ENCODE measurements at places on chromosomes 1 and 21. TPM values are rescaled to one million over a fixed set of nuclear protein-coding genes. Genes with fewer than 3 reads are reported as not detected.

DNA sequence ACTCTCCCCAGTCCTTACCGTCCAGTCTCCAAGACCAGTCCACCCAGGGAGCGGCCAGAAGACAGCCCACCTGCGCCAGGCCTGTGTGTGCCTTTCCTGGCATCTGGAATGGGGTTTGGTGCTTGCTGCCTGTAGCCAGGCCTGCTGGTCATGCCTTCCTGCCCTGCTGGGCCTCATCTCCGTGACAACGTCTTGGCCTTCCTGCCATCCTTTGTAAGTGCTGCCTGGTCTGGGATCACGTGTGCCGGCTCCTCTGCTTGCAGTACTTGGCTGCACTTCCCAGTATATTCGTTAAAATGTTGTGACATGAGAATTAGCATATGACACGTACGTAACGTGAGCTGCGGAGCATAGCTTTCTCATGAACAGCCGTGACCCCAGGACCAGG is 145.3 kb upstream of the COL6A1 start:
- peak; percentile 56 for DNase-seq

GRCh38 chr1:240517891-240518290 is 94.1 kb downstream of the GREM2 start:
- DNase-seq, result no peak

DNA sequence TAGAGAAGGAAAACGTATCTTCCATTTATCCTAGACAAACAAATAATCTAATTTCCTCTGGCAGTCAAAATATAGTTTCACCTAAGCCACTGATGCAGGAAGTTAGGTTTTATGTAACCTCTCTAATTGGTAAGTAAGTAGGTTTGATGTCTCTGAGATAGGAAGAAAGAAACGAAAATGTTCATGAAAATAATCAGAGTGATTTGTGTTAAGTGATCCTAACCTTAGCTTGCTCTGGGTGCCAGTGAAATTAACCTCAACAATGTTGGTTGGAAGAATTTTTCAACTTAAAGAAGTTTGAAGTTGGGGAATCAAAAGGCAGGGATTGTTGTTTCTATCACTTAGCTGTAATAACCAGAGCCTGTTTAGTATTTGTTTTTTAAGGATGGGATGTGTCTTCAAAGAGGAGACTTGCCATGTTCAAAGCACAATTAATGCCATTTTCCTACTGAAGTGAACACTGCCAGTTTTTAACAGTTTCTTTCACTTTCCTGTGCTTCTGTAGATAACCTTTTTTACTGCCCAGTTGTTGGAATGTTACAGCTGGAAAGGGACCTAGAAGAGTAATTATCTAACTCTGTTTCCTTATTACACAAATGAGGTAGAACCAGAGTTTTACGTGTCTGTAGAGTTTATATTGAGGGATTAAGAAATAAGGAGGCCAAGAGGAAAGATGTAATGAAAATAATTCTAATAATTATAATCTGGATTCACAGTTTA is 18.4 kb downstream of the HIPK1 start:
- DNase-seq, result peak; percentile 61

DNA sequence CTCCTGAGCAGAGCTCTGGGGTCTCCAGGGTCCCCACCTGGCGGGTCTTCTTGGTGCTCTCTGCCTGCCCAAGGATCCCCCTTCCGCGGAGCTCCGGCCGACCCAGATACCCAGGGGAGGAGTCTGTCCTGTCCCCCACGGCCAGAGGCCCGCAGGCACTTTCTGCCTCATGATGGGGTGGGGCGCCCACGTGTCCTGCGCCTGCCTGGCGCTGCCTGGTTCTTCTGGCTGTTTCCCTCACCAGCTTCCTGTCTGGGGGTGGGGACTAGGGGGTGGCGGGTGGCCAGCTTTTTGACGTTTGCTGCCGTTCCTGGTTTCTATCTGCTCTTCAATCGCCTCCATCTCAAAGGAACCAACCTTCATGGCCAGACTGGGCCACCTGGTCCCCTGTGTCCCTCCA is 313.3 kb upstream of the VAMP3 start:
- DNase-seq, result no peak

GRCh38 chr21:21247424-21247823 is 249.2 kb downstream of the NCAM2 start:
- peak; percentile 5 for DNase-seq

DNA sequence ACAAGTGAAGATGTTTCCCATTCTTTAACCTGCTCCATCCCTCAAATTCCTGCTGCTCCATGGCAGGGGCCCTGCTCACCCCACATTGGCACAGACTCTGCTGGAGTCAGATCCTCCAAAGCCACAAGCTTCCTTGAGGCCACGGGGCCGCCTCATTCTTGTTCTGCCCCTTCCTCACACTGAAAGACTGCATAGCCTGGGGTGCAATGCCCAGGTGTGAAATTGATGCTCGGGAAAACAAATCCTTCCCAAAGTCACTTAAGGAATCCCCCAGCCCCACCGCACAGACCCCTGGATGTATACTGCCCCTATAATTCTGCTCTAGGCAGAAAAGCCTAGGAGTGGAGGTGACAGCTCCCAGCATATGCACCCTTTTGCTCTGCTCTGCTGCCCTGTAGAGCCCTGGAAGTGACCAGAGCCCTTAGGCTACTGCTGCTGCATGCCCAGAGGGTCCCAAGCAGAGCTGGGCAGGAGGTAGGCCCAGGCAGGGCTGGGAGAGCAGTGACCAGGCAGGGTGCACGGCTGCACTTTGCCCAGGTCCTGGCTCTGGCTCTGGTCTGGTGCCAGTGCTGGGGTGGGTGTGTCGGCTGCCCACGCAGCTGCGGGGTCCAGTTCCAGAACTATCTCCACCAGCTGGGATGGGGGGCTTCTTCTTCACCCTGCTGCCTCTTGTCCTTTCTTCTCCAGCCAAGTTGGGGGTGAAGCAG is 1.6 kb downstream of the HES2 start:
- DNase-seq, result no peak

DNA sequence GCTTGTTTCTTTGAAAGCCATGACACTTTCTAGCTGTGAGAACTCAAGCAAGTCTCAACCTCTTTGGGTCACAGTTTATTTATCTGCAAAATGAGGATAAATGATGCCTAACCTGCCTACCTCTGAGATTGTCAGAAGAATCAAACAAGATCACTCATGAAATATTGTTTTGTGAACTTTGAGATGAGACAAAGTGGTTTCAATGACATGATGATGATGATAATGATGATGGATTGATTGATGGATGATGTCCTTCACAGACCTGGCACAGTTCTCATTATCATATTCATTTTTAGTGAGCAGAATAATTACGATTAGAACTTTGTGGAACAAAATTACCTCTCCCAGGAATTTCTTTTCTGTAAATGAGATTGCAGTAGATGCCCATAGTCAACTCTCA is 129.2 kb downstream of the HHIPL2 start:
- no peak for DNase-seq

DNA sequence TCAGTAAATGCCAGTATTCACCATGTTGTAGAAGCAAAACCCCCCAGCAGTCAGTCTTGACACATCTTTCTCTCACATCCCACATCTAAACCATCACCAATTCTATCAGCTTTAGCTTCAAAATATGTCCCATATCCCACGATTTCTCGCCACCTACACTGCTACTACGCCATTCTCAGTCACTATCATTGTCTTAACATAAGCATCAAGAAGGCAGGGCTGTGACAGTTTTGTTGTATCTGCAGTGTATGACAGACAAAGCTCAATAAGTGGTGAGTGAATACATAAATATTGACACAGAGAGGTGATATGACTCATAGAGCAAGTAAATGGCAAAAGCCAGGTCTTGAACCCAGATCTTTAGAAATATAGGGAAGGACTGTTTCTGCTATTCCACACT is 59.9 kb downstream of the JAK1 start:
- no peak for DNase-seq

GRCh38 chr1:10737651-10738050 is 58.8 kb downstream of the CASZ1 start:
- no peak for DNase-seq

DNA sequence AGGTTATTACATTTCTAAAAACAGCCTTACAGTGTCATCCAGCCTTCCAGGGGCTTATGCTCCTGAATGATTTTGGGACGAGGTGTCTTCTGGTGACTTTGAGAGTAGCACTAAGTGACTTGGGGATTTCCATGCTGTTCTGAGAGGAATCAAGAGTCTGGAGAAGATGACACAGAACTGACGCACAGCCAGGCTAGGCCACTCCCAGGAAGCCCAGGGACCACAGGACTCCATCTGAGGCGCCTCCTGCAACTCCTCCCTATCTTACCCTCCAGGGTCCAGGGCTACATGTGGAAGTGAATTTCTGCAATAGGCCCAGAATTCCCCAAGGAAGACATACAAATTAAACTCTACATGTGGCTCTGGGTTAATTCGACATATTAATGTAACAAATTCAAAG is 92.5 kb downstream of the SLC25A24 start:
- peak; percentile 43 for DNase-seq

GRCh38 chr21:43938751-43939442 is 73.2 kb upstream of the TRAPPC10 start:
- peak; percentile 83 for DNase-seq

DNA sequence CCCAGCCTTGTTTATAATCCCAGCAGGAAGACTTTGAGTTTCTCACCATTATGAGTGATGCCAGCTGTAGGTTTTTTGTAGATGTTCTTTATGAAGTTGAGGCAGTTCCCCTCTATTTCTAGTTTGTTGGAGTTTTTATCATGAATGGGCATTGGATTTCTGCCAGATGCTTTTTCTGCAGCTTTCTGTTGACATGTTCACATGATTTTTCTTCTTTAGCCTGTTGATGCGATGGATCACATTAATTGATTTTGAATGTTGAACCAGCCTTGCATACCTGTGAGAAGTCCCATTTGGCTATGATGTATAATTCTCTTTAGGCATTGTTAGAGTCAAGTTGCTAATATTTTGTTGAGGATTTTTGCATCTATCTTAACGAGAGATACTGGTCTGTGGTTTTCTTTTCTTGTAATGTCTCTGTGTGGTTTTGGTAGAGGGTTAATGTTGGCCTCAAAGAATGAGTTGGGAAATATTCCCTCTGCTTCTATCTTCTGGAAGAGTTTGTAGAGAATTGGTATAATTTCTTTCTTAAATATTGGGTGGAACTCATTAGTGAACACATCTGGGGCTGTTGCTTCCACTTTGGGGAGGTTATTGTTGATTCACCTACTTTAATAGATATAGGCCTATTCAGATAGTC is 33.2 kb downstream of the ZBTB40 start:
- no peak for DNase-seq

- DNase-seq, result no peak
Observed at GRCh38 chr1:60916906-60917305, 165.5 kb upstream of the NFIA start.

DNA sequence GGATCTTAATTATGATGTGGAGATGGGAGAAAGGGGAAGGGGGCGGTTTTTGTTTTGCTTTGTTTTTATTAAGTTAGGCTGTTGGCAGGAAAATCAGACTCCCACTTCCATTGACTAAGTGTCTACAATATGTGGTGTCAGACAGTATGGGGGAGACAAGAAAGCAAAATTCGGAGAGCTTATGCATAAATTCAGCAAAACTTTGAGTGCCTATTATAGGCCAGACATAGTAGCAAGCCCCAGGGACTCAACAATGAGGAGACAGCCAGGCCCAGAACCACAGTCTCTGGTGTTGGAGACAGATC is 835 bp upstream of the TSPAN2 start:
- no peak for DNase-seq

- no peak for DNase-seq
Observed at GRCh38 chr1:91406773-91407389, 2.2 kb upstream of the HFM1 start.

DNA sequence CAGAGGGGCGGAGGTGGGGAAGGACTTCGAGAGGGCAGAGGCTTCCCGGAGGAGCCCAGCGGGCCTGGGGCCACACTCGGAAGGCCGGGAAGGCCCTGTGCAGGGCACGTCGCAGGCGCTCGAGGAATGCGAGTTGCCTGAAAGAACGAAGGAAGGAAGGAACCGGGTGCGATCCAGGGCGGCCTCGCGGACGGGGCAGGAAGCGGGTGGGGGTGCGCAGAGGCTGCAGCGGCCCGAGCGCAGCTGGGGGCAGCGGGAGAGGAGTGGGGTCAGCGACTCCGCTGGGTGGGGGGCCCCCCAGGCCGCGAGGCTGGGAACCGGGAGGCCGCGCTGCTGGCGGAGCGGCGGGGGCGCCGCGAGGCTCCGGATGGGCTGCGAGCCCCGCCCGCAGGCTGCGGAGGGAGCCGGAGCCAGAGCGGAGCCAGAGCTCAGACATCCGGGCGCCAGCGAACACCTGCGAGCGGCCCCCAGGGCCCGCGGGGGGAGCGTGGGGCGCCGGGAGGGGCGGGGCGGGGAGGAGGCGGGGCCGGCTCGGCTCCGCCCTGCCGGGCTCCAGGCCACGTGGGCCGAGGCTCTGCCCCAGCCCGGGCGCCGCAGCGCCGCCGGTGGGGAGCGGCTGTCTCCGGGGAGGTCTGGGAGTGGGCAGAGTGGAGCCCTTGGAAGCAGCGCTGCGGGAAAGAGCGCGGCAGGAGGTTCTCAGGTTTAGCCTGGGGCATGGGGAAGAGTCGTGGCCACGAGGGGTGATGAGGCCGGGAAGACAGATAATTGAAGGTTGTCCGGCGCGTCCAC is 4.6 kb downstream of the ID3 start:
- peak; percentile 88 for DNase-seq

GRCh38 chr1:1796466-1796865 is 18.2 kb upstream of the NADK start:
- no peak for DNase-seq

DNA sequence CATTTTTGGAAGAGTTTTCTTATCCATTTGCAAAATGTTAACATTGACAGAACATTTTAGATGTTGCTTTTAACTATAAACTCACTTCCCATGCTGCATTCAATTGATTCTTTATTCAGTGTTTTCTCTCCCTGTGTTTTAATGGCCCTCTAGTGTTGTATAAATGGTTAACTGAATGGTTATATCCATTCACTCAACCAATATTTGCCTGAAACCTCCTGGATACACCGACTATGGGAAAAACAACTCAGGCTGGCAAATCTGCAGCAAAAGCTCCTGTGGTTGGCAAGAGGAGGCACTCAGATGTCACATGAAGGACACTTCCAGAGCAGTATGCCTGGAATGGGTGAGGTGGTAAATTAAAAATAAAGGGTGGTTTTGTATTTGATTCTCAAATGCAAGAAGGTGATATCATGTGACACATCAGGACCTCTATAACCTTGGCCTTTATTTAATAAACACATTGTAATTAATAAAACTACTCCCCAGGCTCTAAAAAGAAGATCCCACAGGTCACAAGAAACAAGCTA is 107.6 kb downstream of the BCAR3 start:
- no peak for DNase-seq

- DNase-seq, result no peak
Observed at GRCh38 chr1:18901952-18902522, 318 bp downstream of the ALDH4A1 start.

The TRIM67 gene
- not detected for total RNA-seq

The PRDM16 gene
- total RNA-seq, result 1.7 TPM

The PRAMEF25 gene
- not detected for total RNA-seq

The C8A gene
- total RNA-seq, result not detected

The ALG14 gene
- 6.4 TPM for total RNA-seq

The KIF26B gene
- 12.1 TPM for total RNA-seq

The SLC35F3 gene
- 1.7 TPM for total RNA-seq

The SELP gene
- total RNA-seq, result not detected

The VWA5B1 gene
- total RNA-seq, result not detected

The ADAMTS5 gene
- total RNA-seq, result 12.6 TPM

The MIGA1 gene
- 16.8 TPM for total RNA-seq

The OR2T33 gene
- not detected for total RNA-seq

The DLGAP3 gene
- total RNA-seq, result under 0.01 TPM

The RNU1-1 gene
- under 0.01 TPM for total RNA-seq

The UBASH3A gene
- not detected for total RNA-seq
